CD8-positive, alpha-beta T cell (primary cell): ENCODE measurements at places on chromosomes 5 and 9.

GRCh38 chr5:123085638-123086286 is 3.3 kb upstream of the PRDM6 start:
- DNase-seq, result no peak

GRCh38 chr9:38026840-38027527 is 42.0 kb downstream of the SHB start:
- DNase-seq, result no peak

DNA sequence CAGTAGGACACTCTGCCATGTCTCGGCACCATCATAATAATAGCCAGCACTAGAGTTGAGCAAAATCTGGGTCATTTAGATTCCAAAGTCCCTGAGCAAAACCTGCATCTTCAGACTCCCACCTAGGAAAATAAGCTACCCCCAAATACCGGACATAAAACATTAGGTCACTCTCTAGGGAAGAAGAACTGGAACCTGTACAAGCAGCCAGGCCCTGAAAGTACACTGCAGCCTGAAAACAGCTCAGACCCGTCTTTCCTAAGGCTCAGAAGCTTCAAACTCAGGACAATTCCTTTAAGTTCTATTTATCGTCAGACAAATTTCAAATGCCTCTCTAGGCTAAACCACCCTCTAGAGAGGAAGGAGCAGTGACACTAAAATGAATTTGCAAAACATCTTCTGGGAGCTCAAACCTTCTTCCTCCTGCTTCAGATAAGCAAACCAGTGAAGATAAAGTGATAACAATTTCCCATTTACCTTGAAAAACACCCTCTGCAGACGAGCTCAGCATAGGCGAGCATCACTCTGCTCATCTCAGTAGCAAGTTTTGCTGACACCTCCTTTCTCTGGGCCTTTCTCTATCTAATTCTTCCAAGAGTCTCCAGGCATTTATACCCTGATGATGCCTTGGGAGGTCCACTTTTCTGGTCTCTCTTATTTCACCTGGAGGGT is 34.0 kb downstream of the ADAM19 start:
- no peak for DNase-seq

DNA sequence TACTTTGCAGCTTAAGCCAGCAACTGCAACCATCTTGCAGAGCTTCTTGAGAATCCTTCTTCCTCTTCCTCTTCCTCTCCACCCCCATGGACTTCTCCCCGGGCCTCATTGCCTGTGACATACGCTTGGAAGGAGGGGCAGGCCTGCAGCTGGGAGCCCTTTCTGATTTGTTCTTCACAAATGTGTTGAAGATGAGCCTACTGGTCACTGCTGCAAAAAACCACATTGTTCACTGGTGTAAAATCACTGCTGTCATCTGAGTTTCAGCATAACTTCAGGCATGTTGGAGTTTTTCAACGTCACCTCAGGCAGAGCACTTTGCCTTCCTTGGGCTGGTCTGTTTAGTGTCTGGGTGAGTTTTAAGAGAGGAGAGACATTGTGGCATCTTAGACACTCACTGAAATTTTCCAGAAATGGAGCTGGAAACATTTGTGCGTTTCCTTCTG is 7.9 kb downstream of the TJP2 start:
- DNase-seq, result no peak

DNA sequence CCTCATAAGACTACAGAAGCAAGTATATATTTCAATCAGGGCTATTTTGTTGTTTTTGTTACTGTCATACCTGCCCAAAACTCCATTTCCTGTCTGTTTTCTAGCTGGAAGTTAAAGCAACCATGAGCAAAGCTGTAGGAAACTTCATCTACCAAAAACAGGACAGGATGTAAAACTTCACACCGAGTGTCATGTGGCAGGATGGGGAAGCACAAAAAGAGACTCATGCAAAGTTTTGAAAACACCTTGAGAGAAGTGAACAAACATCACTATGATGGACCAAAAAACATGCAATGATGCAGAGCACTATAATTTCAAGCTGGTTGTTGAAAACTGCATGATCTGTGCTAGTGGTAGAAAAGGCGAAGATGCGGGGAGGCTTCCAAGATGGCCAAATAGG is 6.3 kb upstream of the GZMA start:
- no peak for DNase-seq

GRCh38 chr5:180589771-180590542 is 1.3 kb downstream of the SCGB3A1 start:
- no peak for DNase-seq

DNA sequence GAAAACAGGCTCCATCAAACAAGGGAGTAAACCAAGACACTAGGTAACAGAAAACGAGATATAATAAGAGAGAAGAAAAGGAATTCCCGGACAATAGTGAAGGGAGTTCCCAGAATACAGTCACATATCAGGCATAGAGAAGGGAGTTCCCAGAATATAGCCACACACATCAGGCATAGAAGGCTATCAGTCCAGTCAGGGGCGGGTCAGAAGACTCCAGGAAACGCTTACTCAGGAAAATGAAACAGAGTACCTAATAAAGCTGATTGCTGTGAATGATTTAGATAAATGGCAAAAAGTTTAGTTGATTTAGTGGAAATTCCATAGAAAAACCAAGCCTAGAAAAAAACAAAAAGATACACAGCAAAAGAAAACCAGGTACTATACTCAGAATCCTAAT is 4.9 kb downstream of the TOMM5 start:
- no peak for DNase-seq

DNA sequence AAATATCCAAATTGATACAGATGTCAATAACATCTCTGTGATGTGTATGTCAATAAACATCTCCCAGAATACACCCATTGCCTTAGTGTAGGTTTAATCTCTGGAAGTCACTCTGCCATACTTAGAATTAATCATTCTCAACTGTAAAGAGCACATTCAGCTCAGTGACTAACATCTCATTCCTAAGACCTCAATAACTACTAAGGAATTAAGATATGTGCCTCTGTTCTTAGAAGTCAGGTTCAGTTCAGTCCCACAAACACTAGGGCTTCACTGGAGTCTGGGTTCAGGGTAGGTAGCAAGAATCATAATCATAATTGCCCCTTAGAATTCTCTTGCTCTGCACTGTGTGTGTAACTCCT is 31.7 kb downstream of the UGCG start:
- DNase-seq, result no peak

DNA sequence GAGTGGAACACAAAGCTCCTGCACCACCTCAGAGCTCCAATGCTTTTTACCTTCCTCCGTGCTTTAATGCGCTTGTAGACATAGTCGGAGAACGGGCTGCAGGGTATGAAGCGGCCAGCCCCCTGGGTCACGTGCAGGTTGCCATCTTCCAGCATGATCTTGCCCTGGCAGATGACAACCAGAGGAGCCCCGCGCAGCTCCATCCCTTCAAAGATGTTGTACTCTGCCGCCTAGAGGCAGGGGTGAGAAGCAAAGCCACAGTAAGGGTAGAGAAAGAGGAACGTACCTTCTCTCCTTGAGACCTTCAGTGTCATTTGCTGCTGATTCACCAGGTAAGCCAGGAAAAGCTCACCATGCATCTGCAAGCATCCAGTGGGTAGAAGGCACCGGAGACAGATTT is 112.3 kb downstream of the DPYSL3 start:
- DNase-seq, result no peak

GRCh38 chr5:17966640-17967402 is 332.6 kb downstream of the TAF11L14 start:
- no peak for DNase-seq

- no peak for DNase-seq
These were observed 26.0 kb upstream of the GNE start for GRCh38 chr9:36284226-36284625.

- DNase-seq, result no peak
These were observed 129.1 kb downstream of the FANCC start for GRCh38 chr9:95188459-95188858.

GRCh38 chr5:133878236-133878555 is 90.2 kb downstream of the C5orf15 start:
- DNase-seq, result no peak

DNA sequence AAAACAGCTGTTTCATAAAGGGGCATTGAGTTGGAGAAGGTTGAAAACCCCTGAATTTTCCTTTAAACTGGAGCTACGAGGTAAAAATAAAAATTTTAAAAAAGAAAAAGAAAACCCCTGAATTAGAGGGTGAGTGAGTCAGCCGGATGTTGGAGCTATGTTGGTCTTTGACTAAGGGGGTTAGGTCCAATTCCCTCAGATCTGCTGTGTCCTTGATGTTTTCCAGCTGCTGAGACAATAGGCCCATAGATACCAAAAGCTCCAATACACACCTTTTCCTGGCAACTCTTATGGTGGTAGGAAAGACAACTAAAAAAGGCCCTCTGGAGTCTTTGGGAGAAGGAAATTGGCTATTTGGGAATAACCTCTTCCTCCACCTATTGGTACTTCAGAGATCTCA is 79.4 kb upstream of the SAP30L start:
- no peak for DNase-seq

DNA sequence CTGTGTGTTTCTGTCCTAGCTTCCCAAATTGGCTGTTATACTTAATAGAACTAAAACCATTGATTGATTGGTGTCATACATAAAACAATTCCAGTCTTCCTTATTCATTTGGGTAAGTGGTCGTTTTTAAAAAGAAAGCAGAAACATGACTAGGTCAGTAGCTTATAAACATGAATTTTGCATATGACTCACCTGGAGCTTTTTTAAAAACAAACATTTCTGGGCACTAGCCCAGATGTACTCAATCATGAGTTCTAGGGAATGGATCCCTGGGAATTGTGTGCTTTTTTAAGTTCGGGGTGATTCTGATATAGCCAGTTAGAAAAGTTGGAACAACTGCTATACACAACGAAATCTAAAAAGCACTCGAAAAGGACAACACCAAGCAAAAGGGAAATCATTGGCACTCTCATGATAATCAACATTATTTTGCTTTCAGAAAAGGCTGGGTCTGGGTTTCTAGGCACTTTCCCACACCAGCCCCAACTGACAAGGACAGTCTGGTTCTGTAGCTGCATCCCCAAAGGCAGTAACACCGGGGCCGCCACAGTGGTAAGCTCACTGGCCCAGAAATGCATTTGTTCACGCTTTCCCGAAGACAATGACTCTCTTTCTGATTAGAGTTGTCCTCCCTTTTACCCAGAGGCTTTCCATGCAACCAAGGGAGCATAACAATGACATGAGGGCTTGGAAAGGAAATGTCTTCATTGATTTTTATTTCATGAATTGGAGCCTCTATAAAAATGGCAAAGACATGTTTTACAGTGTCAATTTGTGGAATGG is 664.9 kb upstream of the WWC1 start:
- no peak for DNase-seq

DNA sequence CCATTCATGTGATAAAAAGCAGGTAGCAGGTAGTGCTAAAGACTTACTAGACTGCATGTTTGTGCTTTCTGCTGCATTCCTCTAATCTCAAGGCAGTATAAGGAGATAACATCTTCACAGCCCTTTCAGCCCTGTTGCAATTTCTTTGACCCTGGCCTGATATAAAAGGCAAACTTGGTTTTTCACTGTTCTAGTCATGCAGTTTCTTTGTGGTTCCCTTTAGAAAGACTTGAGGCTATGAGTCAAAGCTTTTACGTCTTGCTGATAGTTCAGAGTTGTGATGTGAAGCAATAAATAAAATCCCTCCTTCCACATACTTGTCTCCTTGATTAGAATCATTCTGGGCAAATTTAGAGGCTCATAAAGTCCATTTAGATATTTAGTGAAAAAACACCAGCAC is 88.6 kb upstream of the CDKN2B start:
- no peak for DNase-seq

- no peak for DNase-seq
These were observed 30.9 kb upstream of the GLDC start for GRCh38 chr9:6676254-6676921.

- DNase-seq, result no peak
These were observed 2.1 kb upstream of the CAMLG start for GRCh38 chr5:134736173-134736812.

- DNase-seq, result no peak
These were observed 153.2 kb downstream of the MEF2C start for GRCh38 chr5:88729829-88730182.

- DNase-seq, result no peak
These were observed 604.8 kb upstream of the BRINP1 start for GRCh38 chr9:119974026-119974425.

- no peak for DNase-seq
These were observed 753 bp downstream of the FANCC start for GRCh38 chr9:95316794-95317118.

DNA sequence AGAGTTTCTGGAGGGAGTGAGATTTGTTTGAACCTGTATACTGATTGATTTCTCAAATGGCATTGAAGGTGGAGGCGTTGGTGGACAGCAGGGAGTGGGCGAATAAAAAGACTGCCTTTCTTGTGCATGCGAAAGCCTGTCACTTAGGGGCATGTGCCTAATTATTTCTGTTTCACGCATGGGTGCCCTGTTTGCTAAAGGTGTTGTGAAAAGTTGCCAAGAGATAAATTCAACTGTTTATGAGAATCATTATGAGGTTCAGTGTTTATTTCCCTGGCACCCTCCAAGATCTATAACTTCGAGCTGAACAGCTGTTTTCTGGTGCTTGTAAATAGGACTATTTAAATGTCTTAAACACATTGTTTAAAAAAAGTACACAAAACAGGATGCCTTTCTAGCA is 67.4 kb upstream of the DMRTA1 start:
- no peak for DNase-seq

- no peak for DNase-seq
These were observed 92.1 kb downstream of the TMEM167A start for GRCh38 chr5:82984786-82985735.

- no peak for DNase-seq
These were observed 19.6 kb downstream of the ETF1 start for GRCh38 chr5:138523406-138523805.

GRCh38 chr5:125137535-125137934 is 391.1 kb upstream of the ZNF608 start:
- DNase-seq, result no peak

DNA sequence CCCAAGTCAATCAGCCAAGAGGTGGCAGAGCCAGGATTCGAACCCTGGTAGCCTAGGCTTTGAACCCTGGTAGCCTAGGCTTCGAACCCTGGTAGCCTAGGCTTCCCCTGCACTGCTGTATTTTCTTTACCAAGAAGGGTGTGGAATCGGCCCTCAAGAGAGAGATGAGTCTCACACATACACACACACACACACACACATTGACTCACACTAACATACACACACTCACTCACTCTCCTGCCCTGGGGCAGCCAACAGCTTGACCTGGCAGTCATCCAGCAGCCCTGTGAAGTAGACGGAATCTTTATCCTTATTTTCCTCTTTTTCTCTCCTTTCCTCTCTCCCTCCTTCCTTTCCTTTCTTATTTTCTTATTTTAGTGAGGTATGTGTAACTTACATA is 55.4 kb upstream of the RPL26L1 start:
- no peak for DNase-seq

GRCh38 chr5:134651531-134651930 is 2.9 kb downstream of the SEC24A start:
- no peak for DNase-seq

DNA sequence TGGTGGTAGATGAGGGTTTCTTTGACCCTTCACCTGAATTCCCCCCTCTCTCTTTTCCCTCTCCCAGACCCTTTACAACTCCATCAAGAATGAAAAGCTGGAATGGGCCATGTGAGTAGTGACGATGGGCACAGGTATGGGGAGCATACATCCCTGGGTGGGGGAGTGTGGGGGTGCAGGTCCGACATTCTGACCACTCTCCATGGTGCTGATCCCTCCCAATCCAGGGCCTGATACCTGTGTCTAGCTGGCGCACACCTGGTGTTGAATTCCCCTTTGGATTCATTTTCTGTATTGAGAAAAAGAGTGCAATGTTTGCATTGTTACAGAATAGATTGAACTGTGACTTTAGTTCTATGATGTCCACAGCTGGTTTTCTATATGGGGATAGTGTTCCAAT is 40.0 kb downstream of the PSD2 start:
- DNase-seq, result no peak
